ENCODE measurements at places on chromosomes 7 and 10.

GRCh38 chr10:127179612-127180250 is 16.7 kb downstream of the INSYN2A start:
- no peak for DNase-seq

- no peak for DNase-seq
These were observed 10.8 kb upstream of the GALNT11 start for GRCh38 chr7:152014722-152015121.

GRCh38 chr7:108634036-108634435 is 64.4 kb downstream of the DNAJB9 start:
- no peak for DNase-seq

- DNase-seq = no peak
These were observed 435.2 kb upstream of the AUTS2 start for GRCh38 chr7:69162931-69163670.

- DNase-seq = no peak
These were observed 33.7 kb downstream of the RAB11FIP2 start for GRCh38 chr10:118012952-118013525.

GRCh38 chr10:46019569-46020343 is 10.7 kb downstream of the NCOA4 start:
- DNase-seq = no peak

- no peak for DNase-seq
These were observed 157.9 kb downstream of the ELMO1 start for GRCh38 chr7:37290731-37291130.

DNA sequence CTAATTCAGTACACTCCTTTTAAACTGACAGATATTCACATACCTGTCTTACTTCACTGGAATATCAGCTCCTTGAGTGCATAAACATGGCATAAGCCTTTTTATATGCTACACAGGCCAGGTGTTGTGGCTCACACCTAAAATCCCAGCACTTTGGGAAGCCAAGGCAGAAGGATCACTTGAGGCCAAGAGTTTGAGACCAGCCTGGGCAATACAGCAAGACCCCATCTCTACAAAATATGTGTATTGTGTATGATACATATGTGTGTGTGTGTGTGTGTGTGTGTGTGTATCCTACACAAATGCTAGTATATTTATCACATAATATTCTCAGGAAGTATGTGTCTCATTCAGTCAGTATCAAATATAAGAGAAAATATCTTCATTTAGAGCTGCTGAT is 45.3 kb downstream of the DNAJC12 start:
- DNase-seq = no peak

GRCh38 chr7:112495810-112496462 is 15.1 kb downstream of the LSMEM1 start:
- peak; percentile 67 for DNase-seq

- DNase-seq = peak; percentile 37
These were observed 227.3 kb downstream of the TCF7L2 start for GRCh38 chr10:113177156-113177935.

- no peak for DNase-seq
These were observed 59.1 kb downstream of the ELFN1 start for GRCh38 chr7:1729183-1729582.

- DNase-seq = no peak
These were observed 73.6 kb upstream of the NEBL start for GRCh38 chr10:20970708-20971107.

GRCh38 chr10:3786295-3787015 is 1.4 kb upstream of the KLF6 start:
- DNase-seq = no peak
